Right cardiac atrium (tissue), 5 donors: ENCODE measurements at places on chromosomes 6 and 20. TPM values are rescaled to one million over a fixed set of nuclear protein-coding genes. Genes with fewer than 3 reads are reported as not detected.

DNA sequence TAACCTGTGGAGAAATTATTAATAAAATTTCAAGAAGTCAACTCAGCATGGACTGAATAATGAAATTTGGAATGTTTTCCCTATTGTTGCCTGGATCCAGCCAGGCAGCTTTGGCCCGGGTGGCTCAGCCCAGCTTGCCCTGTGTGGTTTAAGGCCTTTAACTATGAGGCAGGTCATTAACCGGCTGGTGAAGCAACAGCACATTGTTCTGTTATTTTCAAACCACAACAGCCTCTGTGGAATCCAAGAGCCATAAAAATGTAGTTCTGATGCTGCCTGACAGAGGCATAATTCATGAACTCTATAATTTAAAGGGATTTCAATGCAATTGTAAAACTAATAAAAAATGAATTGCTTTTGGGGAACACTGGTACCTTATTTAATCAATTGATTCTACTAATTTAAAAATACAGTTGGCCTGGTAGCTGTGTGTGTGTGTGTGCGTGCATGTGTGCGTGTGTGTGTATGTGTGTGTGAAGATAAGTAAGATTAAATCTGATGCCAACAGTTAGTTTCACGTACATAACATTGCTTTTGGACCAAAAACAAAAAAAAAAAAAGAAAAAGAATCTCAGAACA, 117.7 kb downstream of the RPS12 start:
- DNase-seq = no peak

BCAS4 gene
- total RNA-seq = 1.6 TPM

LY6G6C gene
- total RNA-seq = not detected

GRCh38 chr6:168578036-168578435, 137.1 kb downstream of the SMOC2 start:
- DNase-seq = no peak

DNA sequence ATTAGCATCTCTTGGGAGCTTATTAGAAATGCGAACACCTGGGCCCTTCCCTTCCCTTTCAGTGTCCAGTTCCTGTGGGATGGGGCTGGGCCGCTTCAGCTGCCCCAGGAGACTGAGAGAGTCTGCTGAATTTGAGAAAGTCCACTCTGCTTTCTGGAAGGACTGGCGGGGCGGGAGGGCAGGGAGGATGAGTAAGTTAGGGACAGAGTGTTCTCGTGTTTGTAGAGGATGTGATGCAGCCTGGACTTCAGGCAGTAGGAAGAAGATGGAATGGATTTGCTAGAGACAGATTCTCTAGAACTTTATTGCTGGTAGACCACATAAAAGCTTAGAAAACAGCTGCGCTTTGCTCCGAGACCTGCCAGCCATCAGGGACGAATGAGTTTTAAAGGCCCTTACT, 1.1 kb upstream of the TULP4 start:
- no peak for DNase-seq

GRCh38 chr6:31559606-31559957, 12.2 kb downstream of the NFKBIL1 start:
- no peak for DNase-seq

DNA sequence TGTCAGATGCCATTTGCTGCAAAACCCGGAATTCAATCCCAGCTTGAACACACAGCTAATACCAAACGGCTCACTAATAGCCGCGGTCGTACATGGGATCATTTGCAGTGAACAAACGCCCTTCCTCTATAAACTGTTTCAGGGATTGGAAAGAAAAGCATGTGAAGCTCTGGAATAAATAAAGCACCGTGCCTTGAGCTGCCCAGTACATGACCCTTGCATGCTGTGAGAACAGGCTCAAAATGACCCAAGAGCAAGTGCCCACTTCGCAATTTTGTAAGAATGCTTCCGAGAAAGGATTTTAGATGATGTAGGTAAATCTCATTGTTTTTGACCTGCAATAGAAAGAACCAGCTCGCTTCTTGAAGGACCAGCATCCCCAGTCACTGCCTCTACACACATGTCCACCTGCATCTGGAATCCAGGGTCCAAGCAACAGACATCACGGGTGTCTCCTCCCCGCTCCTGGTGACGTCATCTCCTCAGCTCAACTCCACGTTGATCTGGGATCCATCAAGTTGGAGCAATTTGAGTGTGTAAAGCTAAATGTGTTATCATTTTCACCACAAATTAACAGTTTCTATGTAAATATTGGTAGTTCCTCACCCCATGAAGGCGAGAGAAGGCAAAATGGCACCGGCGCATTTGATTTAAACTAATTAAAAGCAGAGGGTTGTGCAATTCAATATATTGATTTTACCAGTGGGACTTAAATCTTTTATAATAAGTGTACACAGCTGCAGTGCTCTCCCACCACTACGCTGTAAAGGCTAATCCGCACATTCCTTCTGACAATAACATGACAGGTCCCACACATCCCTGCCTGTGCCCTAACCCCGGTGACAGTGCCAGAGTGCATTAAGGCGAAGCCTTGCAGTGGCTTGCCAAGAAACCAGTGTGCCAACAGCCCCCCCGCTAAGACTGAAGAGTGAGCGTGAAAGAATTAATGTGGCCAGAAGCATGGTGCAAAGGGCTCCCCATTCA, 6.2 kb downstream of the BMP7 start:
- DNase-seq = no peak
